CD4-positive, alpha-beta T cell treated with Interleukin-2 at 100 ng/mL for 4 hours (primary cell): ENCODE measurements at places on chromosomes 11 and 22.

DNA sequence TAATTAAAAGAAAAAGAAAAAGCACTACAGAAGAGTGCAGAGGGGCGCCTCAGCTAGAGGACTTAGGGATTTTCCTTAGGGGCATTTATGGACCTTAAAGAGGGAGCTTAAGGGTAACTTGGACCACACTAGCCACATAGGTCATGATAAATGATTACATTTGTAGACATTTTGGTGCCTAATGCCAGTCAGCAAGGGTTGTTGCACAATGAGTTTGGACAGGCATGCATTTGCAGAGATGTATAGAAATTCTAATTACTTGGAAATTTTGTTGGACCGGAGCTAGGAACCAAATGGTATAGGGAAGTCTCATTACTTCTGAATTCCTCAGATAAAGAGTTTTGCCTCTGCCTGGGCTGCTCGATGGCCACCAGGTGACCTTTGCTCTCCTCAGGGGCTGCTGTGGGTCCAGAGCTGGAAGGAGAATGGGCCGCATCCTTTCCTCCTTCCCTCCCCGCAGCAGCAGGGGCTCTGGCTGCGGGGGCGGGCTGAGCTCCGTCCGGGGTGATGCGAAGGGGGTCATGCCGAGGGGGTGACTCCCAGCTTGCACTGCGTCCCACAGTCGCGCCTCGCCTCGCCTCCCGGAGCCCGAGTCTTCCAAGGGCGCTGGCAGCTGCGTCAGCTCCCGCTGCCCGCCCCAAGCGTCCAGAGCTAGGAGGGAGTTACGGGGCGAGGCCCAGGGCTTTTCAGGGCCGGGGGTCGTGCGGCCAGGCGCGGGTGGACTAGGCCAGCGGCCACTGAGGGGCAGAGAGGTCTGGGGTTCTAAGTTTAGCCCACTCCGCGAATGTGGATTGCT lies 20.3 kb upstream of the MALAT1 start:
- no peak for DNase-seq

DNA sequence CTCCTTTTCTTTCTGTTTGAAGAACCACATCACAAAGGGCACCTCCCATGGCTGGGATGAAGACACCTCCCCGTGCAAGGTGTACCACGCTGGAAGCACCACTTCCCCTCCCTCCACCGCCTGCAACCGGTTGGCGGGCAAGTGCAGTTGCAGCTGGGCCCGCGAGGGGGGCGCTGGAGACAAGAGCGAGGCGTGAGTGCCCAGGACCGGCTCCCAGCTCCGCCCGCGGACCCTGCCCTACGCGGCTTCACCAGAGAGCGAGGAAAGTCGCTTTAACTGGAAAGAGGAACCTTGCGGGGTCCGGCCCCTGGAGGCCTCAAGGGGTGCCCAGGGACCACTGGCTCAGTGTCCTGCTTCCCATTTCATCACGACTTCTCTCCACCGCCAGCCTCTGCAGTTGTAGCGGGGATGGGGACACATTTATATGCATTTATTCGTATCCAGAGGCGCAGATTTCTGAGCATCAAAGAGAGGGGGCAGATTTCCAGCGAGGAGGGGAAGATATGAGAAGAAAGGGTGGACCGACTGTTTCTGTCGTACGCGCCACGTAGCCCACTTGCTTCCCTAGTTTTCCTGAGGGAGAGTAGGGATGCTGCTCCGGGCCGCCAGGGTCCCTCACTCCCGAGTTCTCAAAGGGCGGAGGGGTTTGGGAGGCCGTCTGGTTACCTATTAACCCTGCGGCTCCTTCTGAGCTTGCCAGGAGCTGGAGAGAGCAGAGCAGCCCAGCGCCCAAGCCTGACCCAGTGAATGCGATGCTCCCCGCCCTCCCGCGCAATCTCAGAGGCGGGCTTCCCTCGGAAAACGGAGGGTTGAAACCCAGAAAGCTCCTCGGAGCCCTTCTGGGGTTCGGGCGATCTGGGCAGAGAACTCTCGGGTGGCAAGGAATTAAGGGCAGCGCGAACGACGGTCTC lies 3.5 kb downstream of the ESAM start:
- DNase-seq: peak; percentile 67

- peak; percentile 96 for DNase-seq
Measured at GRCh38 chr11:117143871-117144476, at the start of gene PAFAH1B2. PAFAH1B2 (plus strand) TSS chr11:117144287; CDS start chr11:117152448, 8,161 bp downstream.

- DNase-seq: no peak
Measured at GRCh38 chr11:45431046-45432018, 145.2 kb upstream of the SYT13 start.

- no peak for DNase-seq
Measured at GRCh38 chr11:91081440-91082043, 858.7 kb upstream of the CHORDC1 start.

GRCh38 chr22:24088816-24089215 lies 77.7 kb downstream of the CABIN1 start:
- no peak for DNase-seq

GRCh38 chr22:25068707-25069106 lies 116.2 kb downstream of the KIAA1671 start:
- DNase-seq: no peak

GRCh38 chr11:118572981-118573550 lies 857 bp downstream of the ARCN1 start:
- DNase-seq: peak; percentile 56

DNA sequence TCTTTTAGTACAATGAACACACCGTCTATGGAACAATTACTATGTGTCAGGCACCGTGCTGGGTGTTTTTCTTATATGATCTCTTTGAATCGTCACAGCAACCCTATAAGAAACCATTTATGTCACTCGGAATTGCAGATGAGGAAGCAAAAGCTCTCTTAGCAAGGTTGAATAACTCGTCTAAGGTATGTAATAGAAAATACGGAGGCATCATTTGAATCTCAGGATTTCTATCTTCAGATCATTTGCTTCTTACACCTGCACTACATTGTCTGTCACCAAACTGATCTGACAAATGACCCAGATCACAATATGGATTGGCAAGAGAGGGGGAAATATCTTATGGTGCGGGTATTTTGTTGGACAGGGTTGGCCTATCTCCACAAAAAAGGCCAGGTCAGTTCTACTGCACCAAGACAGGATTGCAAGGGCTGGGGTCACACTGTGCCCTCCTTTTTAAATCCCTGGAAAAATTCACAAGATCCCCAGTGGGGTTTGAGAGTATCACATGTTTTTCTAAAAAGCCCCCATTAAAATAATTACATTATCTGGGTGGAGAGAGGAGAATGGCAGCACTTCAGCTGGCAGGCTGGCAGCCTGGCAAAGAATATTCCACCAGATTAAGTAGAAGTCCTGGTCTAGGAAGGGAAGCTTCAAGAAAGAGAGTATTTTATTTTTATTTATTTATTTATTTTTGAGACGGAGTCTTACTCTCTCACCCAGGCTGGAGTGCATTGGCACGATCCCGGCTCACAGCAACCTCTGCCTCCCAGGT lies 110.7 kb upstream of the CLMP start:
- no peak for DNase-seq

DNA sequence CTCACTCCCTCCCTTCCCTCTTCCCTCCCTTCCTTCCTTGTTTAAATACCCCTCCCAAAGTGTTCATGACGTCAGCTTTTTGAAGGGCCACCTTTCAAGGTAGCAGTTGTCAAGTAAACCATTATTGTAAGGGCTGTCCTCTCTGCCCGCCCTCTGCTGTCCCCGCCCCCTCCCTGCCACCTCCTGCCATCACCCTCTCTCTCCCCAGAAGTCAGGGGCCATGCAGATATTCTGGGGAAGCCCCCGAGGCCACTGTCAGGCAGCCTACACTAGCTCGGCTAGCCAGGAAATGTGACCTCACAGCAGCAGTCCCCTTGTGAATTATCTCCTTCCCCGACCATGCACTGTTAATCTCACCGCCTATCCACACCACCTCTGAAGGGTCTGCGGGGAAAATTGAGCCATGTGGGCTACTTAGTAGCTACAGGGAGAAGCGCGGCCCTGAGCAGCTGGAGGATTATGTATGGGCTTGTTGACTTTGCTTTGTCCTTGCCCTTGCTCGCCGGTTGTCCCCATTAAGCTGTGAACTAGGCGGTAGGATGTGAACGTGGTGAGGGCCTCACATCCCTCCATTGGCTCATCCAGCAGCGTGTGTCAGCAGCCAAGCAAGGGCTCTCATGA lies 42.1 kb upstream of the ATXN10 start:
- no peak for DNase-seq

DNA sequence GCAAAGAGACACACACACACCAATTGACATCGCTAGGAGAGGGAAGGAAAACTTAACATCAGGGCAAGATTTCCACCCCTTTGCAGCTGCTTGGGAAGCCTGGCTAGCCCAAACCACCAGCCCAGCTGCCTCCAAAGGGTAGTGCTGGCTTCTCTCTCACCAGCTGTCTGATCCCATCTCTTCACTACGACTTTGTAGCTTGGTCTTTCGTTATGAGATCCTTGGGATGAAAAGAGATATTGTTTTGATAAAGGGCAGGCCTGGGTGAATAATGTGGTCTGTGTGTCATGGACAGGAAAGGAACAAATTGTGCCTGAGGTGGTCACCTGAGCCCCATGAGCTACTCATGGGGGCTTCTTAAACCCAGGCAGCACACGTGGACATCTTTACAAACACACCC lies 101.9 kb downstream of the ARL14EP start:
- no peak for DNase-seq

DNA sequence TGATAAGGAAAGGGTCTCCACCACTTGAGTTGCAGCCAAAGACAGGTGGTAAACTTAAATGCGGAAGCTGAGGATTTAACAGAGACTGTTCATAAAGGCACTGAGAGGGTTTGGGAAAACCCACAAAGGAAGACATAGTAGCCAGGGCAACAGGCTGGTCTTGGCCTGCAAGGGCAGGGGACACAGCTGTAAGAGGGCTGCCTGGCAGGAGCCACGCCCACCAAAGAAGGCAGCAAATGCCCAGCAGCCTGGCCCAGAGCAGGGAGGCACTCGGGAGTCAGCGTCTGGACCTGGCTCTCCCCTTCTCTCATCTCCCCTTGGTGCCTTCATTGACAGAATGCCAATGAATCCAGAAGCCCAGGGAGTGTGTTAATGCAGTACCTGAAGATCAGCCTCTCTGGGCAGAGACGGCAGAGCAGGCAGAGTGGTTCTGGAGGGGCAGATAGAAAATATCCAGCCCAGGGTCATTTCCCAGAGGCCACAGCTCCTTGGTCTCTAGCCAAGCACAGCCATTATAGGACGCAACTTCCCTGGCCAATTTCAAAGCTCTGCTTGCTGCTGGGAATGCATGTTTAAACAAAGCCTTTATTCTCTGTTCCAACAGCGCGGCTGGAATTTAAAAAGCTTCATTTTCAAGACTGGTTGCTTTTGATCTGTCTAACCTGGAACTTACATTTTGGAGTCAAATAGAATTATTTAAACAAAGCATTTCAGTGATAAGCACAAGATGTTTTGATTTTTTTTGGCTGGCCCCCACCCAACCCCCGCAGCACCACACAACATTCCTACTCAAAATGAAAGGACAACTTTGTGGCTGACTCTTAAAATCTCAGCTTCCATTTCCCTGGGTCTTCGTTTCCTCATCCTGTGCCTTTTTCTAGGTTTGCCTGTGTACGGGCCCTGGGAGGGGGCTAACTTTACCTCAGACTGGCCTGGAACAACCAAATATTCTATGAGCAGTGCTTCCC lies 125.6 kb upstream of the LMO1 start:
- no peak for DNase-seq

- peak; percentile 13 for DNase-seq
Measured at GRCh38 chr11:8219257-8220021, 44.2 kb downstream of the LMO1 start.

DNA sequence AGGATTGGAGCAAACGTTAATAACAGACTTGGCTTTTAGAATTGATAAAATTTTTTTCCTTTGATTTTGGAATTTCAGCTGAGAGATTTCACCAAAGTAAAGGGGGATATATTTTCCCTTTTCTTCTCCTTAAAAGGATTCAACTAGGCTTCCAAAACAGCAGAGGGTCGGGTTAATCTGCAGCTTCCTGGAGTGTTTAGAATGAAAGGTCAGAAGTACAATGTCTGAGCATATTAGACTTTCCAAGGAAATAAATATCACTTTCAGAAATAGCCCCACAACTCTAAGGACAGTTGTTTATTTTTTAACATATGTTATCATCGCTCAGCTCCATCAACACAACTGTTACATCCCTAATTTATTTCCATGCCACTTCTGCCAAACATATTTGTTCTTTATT lies 1532.9 kb upstream of the RAG2 start:
- DNase-seq: no peak

GRCh38 chr11:118180300-118180703 lies 3.9 kb upstream of the SCN2B start:
- no peak for DNase-seq

GRCh38 chr22:47318041-47318737 lies 555.7 kb downstream of the TBC1D22A start:
- DNase-seq: no peak

- no peak for DNase-seq
Measured at GRCh38 chr11:15764948-15765347, 591.4 kb downstream of the SOX6 start.

- DNase-seq: no peak
Measured at GRCh38 chr11:102179371-102179770, 69.1 kb downstream of the YAP1 start.

- DNase-seq: no peak
Measured at GRCh38 chr11:118229274-118229847, 4.5 kb upstream of the JAML start.

DNA sequence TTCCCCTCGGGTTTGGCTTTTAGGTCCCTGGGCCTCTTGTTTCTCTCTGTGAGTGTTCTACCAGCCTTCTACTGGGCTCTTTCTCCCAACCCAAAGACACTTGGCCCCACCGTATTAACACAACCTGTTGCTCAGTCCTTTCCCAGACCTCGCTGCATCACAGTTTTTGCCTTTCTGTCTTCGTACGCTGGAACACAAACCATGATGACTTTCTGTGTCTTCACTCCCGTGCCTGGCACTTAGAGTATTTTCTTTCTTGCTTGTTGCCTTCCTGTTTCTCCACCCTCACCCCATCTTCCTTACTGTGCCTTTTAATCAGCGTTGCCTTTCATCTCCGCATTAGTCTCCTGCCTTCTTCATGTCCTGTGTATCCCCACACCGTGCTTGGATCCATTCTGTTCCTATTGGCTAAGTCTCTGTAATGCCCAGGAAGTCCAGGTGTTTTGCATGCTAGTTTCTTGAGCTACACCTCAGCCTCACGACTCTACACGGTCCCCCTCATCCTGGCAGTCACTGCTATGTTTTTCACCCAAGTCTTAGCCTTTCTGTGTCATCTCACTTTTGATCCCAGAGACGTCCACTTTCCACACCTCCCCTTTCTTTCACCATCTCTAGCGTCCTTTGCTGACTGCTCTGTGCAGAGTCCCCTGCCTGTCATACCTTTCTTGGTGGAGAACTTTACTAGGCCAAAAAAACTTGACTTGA lies 1.6 kb downstream of the MARK2 start:
- DNase-seq: no peak

DNA sequence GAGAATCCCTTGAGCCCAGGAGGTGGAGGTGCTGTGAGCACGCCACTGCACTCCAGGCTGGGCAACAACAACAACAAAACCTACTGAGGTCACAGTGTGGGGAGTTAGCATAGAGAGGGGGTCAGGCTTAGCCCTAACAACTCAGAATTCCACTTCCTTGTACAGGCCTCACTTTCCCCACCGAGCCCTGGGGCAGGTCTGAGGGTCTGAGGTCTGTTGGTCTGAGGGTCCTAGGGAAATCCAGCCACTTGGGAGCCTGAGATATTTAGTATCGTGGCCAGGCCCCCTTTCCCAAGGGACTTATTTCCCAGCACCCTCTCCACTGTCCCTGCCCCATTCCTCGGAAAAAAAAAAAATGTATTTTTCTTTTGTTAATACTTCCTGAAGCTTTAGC lies 34.8 kb upstream of the HORMAD2 start:
- no peak for DNase-seq
